ENCODE measurements at places on chromosomes 16 and 17.

- DNase-seq = no peak
These were observed 145.3 kb upstream of the LHX1 start for GRCh38 chr17:36791942-36792475.

DNA sequence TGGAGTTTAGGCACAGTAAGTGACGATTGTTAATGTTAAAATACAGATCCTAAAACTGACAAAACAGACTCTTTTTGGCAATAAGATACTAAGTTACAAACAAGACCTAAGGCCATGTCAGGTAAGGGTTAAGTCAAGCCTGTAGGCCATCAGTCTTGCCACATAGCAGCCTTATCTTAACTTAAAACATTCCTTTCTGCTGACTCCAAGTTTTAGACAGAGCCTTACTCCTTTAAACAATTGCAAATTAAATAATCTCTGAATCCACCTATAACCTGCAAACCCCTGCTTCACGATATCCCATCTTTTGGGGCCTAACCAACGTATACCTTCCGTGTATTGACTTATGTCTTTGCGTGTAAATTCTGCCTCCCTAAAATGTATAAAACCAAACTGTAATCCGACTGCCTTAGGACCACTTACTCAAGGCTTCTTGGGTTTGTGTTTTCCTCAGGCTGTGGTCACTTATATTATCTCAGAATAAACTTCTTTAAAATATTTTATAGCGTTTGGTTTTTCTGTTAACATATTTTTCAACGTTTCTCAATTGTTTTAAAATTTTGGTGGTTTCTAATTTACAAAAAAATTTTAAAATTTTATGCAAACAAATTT, 64.4 kb downstream of the EFCAB5 start:
- no peak for DNase-seq

- DNase-seq = no peak
These were observed 33.0 kb upstream of the SEC14L1 start for GRCh38 chr17:77107506-77108433.

DNA sequence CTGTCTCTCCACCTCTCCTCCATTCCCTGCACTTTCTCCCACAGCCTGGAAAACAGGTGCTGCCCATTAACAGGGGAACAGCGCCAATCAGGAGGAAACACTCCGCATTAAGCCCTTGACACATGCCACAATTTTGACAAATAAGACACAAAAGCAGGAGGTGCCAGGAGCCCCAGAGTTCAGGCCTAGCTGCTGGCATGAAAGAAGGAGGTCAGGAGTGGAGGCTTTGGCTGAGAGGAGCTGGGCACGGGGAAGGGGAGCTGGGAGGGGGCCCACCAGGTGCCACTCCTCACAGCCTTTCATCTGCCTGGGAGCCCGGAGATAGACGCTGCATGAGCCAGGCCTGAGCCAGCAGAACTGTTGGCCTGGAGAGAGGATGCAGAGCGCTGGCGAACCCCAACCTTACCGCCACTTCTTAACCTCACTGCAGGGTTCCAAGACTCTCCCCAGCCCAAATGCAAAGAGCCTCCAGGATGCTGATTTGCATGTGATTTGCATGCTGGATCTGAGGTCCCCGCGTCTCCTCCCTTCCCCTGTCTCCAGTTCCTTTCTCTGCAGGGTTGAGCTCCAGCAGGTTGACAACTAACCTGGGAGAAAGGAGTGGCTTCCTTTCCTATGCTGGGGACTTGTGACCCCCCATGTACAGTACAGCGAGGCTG, 139.8 kb upstream of the SDK2 start:
- no peak for DNase-seq

DNA sequence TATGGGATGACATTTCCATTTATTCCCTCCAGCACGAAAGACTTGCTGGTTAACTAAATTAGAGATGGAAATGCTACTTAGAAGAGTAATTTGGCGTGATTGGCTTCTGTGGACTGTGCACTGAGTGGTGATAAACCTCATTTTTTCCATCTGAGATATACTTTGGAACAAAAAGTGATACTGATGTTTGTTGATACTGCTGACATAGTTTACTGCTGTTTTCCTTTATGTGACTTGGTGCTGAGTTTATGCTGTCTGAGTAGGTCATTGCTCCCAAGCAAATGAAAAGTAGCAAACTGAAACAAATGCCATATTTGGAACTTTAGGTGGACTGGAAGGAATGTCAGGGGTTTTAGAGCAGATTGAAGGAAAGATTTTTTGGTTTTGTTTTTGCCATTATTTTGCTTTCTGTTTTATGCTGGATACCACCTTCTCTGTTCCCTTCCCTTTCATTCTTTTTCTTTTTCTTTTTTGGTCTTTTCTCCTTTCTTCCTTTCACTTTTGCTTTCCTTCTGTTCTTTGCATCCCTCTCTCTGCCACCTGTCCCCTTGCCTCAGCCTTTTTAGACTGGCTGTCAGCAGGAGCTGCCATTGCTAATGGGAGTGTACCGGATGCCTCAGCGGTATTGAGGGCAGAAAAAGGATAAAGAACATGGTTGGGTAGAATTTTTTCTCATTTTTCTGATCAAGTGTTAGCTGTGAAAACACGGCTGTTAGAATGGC, 41.8 kb downstream of the NUP93 start:
- no peak for DNase-seq

DNA sequence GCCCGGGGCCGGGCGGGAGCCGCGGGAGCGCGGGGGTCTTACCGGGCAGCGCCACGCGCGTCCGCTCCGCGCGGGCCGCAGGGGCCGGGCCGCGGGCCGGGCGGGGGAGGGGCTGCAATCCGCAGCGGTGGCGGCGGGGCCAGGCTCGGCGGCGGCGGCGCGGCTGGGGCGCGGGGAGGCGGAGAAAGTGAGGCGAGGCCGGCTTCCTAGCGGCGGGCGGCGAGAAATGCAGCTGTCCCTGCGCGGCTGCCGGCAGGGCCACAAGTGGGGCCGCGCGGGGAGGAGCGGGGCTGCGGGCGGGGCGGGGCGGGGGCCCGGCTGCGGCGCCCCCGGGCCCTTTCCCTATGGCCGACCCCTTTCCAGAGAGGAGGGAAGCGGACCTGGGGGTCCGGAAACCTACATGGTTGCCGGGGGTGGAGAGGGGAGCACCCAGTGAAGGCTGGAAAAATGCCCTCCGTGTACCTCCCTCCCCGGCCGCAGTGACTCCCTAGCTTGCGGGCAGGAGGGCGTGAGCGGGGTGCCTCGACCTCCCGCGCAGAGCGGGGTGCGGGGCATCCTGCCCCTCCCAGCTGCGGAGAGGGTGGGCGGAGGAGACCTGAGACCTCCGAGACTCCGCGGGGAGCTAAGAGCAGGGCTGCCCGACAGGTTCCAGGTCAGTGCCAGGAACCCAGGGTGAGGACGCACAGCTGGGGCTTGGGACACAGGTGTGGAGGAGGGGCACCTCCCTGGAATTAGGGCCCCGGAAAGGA, at the start of gene CUEDC1:
CUEDC1 (minus strand) TSS at position 230 of the 749 bp plus-strand sequence. CDS start 69,848 bp downstream, outside the sequence.
- DNase-seq = peak; percentile 47

DNA sequence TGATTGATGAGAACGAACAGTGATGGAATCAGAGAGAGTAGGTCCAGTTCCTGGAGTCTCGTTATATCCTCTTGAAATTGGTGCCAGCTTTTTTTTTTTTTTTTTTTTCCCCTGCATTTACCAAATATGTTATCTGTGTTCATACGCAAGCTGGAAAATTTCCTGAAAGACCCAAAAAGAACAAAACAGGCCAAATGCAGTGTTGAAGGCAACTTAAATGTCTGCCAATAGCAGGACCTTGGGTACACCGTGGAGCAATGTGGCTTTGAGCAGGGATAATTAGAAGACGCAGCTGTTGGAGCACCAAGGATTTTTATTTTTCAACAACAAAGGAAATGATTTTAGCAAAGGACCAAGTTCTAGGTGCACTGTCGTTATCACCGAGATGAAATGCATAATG, 105.0 kb downstream of the ABCC6 start:
- no peak for DNase-seq

DNA sequence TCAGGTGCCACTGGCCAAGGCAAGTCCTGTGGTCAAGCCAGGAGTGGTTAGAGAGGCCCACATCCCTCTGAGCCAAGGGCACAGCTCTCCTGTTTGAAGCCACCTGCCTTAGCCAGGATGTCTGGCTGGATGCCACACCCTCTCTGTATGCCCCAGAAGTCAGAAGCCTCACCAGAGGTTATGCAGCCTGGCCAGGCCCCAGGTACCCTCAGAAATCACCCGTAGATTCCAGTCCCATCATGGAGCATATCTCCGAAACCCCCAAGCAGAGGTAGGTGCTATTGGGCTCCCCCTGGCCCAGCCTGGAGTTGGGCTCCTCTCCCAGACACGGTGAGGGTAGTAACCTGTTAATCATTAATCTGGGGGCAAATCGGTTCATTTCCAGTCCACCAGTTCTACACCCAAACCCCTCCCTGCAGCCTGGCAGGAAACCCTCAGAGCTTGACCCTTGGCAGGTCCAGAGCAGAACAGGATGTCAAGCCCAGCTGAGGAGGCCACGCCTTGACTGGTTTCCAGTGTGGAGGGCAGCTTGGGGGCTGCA, 60.6 kb upstream of the TMEM97 start:
- DNase-seq = no peak

DNA sequence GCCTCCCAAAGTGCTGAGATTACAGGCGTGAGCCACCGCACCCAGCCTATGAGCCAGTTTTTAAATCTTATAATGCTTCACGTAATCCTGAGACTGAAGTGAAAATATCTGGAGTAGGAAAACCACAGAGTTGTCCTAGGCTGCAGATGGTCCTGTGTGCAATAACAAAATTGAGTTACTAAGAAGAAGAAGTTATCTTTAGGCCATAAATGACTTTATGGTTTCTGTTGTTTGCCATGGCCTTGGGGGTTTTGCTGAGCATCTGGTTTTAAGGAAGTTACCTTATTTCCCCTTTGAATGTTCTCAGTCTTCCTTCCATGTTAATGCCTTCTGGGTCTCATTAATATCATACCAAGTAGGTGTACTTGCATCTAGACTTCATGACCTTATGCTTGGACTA, 16.5 kb downstream of the NMT1 start:
- no peak for DNase-seq

DNA sequence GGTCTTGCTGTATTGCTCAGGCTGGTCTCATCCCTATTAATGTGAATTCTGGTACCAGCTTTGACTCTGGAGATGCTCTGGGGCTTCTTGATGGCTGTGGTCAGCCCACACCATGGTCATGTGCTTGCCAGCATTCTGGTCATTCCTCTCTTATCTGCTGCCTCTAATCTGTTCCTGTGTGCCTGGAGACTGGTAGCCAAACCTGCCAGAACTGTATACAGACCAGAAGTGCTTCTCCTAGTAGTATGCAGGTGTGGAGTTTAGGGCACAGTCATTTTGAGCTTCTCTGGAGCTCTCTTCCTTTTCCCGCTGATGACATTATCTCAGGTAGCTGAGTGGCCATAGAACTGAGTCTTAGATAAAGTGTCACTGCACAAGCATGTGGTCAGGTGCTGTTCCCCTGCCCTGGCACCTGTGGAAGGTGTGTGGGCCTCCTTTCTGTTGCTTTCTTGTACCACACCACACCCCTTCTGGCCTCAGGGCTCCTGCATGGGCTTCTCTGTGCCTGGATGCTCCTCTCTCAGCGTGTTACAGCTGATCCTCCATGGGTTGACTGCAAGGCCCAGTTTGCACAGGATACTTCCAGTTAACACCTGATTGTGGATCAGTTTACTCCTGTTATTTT, 162.7 kb downstream of the SPECC1 start:
- DNase-seq = no peak

GRCh38 chr16:3157229-3158025, 22.6 kb downstream of the ZNF213 start:
- DNase-seq = peak; percentile 95

GRCh38 chr17:61362852-61363600, 36.6 kb upstream of the TBX2 start:
- no peak for DNase-seq

DNA sequence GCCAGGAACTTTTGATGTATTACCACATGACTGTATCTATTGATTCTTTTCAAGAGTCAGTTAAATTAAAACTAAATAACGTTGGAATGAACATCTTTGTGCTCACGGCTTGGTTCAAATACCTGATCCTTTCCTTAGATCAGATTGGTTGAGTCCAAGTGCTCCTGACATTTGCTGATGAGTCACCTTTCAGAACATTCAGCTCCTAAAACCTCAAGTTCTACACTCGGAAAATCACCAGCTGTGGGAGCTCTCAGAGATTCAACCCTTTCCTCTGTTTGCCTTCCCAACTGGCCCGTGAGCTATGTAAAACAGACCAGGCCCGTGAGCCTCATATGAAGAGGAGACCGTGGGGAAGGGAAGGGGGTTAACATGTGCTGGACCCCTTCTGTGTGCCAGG, 68.1 kb downstream of the RTN4RL1 start:
- peak; percentile 12 for DNase-seq

DNA sequence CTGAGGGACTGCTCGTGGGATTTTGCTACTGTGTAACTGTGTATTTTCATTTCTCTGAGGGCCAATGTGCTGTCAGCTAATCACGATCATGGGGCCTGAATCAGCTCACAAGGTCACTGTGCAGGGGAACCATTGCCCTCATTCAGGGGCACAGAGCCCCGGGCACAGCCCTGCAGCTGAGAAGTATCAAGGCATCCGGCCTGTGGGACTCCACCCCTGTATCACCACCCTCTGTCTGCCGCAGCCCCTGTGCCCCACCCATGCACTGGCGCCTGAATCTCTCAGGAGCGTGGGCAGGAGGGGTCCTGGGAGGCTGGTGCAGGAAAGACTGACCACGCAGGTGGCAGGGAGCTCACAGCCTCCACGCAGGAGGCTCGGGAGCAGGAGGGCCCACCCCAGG, 43.4 kb upstream of the RASD1 start:
- no peak for DNase-seq

DNA sequence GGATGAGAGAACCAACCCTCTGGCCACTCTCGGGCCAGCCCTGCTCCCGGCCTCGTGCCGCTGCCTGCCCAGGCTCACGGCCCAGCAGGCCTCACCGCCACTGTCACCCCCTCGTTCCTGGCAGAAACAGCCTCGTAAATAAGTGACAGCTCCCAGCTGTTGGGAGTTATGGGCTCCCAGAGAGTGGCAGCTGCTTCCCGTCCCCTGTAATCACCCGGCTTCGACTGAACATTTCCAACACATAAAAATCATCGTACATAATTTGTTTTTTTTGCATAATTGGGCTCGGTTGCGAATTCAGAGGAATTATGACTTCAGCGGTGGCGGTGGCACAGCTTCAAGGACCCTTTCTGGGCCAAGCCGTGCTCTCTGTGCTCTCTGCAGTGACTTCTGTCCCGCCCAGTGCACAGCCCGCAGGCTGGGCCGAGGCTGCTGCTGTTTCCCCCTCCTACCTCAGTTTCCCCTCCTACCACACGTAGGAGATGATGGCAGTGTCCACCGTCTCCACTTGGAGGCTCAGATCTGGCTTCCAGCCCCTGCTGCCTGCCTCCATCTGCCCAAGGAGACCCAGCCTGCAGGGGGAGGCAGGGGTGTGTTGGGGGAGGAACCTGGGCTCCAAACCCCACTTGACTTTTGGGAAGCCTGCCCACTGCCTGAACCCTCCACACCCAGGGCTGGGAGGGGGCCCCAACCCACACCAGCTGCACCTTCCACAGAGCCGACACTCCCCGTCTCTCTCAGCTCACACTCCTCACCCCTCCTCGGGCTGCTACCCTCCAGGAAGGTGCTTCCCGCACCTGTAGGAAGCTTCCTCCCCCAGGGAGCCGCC, 84.9 kb downstream of the RTN4RL1 start:
- no peak for DNase-seq

- no peak for DNase-seq
These were observed 202.3 kb upstream of the RPL38 start for GRCh38 chr17:74001145-74001544.

GRCh38 chr17:42177684-42178083, 3.3 kb downstream of the KCNH4 start:
- DNase-seq = no peak

GRCh38 chr17:49996121-49996494, 1.1 kb upstream of the DLX3 start:
- no peak for DNase-seq

All from astrocyte of the spinal cord (primary cell).